ENCODE measurements at places on chromosomes 5 and 9.

GRCh38 chr9:18857769-18858168, 175.2 kb downstream of the SAXO1 start:
- DNase-seq: no peak

DNA sequence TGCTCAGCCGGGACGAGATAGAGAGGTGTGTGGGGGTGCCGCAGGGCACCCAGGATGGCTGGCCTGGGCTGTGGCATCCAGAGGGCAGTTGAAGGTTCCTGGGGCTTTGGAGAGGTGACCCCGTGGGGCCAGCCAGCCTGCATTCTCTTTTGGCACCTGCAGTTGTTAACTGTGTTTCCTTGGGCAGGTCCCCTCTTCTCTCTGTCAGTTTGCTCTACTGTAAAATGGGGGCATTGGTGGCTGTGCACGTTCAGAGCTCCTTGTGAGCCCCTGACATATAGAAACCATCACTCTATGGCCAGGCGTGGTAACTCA, 8.5 kb downstream of the ZDHHC12 start:
- DNase-seq: no peak

DNA sequence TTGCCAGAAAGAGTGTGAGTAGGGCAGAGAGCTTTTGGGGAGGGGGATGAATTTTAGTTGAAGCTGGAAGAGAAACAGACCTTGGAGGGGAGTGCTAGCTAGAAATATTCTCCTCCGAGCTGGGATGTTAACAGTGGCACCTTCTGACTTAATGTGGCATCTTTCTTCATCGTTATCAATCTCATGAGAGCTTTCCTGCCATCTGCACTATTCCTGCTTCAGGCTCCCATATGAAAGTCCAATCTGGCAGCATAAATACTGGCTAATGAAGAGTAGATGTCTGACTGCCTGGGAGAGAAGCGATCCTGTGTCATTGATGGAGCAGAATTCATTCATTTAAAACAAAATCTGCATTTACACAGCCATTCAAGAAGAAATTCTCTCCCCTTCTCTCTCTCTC, 284.5 kb downstream of the TMEM38B start:
- no peak for DNase-seq

DNA sequence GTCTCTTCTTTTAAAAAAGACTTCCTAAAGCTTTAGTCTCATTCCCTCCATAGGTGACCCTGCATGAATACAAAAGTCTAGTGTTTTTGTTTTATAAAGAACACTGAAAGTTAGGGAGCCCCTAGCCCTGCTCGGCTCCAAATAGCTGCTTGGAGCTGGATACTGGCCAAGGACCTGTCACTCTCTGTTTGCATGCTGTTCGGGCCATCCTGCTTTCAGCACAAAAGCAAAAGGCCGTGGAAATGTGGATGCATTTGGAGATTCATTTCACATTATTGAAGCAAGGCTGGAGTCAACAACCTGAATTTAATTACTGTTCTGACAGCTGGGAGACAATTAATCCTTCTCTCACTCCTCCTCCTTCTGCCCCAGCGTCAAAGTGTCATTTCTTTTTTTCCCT, 151.7 kb upstream of the NMUR2 start:
- no peak for DNase-seq

GRCh38 chr9:74874220-74874619, 13.5 kb downstream of the TRPM6 start:
- no peak for DNase-seq

DNA sequence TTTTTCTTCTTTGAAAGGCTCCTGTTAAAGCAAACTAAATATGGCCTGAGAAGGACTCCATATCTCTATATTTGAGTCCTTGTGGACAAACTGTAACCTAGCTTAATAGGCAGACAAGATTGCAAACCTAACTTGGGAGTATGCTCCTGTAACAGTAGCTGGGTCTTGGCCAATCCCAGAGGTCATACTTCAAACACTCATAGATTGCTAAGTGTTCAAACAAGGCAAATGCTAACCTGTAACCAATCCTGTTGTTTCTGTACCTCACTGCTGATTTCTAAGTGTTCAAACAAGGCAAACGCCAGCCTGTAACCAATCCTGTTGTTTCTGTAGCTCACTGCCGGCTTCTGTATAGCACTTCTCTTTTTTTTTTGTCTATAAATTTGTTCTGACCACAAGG, 50.6 kb upstream of the CLK4 start:
- no peak for DNase-seq

DNA sequence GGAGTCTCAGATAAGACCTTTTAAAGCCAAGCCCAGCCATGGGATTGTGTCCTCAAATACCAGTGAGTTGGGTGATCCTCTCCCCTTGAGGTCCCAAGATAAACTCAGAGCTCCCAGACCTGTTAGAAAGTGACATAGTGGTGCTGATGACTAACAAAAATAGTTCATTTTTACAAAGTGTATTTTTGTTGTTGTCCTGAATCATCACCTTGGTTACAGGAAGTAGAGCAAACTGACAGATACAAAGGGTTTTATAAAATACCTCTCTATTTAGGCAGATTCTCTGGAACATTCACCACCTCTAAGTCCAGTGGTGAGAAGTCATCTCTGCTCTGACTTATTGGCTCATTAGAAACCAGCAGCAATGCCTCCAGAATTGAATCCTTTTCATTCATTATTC, 259.3 kb downstream of the CEMIP2 start:
- DNase-seq: no peak
